ENCODE measurements at places on chromosomes 1 and 21. TPM values are rescaled to one million over a fixed set of nuclear protein-coding genes. Genes with fewer than 3 reads are reported as not detected.
A peak's percentile ranks its signal among the peaks of the same experiment; 100 is the strongest.

The IL22RA1 gene
- total RNA-seq, result 2.3 TPM

The CCDC27 gene
- total RNA-seq, result not detected

The FBXO28 gene
- total RNA-seq, result 26.6 TPM

GRCh38 chr1:156746406-156746727, 5.1 kb downstream of the HDGF start:
- DNase-seq, result no peak

DNA sequence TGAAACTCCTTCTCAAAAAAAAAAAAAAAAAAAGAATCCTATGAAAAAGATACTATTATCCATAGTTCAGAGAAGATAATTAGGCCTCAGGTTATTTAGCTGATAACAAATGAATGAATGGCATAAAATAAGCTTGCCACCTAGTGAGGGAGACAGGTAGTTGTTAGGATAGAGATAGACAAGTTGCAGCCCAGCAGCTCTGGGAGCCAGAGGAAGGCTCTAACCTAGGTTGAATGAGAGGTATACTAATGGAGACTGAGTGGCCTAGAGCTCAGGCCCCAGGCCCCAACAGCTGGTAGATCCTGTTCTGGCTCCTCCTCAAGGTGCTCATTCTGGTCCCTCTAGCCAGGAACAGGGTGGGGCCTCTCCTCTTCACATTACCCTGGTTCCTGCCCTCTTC, 20.6 kb upstream of the RSPO1 start:
- DNase-seq, result no peak

DNA sequence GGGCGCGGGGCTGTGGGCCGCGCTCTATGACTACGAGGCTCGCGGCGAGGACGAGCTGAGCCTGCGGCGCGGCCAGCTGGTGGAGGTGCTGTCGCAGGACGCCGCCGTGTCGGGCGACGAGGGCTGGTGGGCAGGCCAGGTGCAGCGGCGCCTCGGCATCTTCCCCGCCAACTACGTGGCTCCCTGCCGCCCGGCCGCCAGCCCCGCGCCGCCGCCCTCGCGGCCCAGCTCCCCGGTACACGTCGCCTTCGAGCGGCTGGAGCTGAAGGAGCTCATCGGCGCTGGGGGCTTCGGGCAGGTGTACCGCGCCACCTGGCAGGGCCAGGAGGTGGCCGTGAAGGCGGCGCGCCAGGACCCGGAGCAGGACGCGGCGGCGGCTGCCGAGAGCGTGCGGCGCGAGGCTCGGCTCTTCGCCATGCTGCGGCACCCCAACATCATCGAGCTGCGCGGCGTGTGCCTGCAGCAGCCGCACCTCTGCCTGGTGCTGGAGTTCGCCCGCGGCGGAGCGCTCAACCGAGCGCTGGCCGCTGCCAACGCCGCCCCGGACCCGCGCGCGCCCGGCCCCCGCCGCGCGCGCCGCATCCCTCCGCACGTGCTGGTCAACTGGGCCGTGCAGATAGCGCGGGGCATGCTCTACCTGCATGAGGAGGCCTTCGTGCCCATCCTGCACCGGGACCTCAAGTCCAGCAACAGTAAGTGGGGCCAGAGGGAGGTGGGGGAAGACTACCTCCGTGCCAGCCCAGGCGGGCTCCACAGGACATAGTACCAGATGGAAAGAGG, 808 bp downstream of the MAP3K21 start:
- DNase-seq, result no peak

DNA sequence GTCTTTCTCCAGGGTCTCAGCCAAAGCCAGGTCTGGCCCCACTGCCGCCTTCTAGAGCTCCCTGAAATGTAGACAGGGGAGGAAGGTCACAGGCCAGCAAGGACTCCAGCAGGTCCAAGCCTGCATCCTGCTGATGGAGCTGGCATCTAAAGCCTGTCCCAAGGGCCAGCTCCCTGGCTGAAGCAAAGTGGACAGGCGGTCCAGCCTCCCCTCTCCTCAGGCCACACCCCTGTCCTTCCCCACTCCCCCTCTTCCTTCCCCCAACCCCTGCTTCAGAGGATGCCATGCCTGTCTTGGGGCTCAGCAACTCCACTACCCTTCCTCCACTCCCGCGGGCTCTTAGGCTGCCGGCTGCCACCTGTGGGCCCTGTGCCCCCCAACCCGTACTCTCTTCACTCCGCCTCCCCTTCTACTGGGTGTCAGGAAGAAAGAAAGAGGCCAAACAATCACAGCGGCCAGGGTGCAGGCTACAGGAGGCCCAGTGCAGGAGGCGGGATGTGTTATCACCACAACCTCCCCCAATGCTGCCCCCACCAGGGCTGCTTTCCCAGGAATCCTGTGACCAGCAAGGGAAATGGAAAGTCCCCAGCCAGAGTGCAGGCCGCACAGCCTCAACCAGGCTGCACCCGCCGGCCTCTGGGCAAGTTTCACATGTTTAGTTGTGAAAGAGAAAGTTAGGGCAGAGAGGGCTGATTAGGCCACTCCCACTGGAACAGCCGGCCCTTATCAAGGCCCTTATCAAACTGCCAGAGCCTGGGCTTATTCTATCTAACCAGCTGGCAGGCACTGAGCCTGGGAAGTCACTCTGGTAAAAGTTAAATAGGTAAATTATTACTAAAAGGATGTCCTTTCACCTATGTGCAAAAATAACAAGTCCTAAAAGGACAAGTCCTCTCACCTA, 34.1 kb downstream of the ACOT7 start:
- peak; percentile 98 for DNase-seq

DNA sequence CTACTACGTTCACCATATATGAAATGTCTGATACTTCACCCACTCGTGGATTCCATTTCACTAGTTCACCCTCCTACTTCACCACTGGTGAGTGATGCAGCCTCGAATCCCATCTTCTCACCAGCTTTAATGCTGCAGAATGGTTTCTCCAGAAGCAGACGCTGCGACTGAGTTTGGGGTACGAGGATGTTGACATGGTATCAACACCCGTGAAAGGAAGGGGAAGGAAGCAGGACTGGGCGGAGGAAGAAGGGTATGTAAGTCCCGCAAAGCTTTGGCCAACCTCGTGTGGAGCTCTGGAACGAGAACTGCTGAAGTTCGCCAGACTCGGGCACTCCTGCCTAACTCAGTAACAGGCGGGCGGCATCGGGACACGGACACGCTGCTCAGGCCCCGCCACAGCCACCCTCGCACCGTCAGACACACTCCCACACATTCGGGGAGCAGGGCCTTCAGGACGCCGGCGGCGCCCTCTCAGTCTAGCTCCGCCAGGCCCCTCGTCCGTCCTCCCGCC, 833 bp upstream of the DIP2A start:
- peak; percentile 46 for DNase-seq

- DNase-seq, result peak; percentile 92
Measured at GRCh38 chr1:235971571-235972310, 93.1 kb downstream of the NID1 start.

DNA sequence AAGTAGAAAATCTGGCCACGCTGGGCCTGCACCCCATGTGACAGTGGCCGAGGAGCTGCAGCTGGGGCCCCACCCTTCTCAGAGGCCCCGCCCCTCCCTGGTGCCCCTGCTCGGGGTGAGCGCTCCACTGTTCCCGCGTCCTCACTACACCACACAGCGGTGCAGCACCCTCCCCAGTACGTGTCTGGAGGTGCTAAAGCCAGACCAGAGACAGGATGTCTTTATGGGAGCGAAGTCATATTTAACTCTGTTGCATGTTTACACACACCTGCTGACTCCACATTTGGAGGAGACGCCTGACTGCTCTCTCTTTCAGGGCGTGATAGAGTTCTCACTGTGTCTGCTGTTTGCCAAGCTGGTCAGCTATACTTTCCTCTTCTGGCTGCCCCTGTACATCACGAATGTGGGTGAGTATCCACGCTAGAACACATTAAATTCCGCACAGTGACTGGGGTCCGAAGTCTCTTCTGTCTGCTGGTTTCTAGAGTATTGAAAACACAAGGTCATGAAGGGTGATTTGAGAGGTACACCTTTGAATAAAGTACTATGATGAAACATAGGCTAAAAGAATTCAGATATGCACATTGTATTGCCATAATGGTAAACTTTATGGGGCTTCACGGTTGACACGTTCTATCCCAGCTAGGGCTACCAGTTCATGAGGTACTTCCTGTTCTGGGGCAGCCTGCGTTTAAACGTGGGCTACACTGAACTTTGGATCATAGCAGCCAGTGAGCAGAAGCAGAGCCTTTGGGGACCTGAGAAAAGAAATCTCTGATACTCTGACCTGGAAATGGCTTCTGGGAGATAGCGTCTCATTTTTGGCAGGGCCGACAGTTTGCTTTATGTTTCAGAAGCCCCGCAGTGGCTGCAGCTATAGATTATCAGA, 48.4 kb downstream of the SLC37A1 start:
- no peak for DNase-seq

DNA sequence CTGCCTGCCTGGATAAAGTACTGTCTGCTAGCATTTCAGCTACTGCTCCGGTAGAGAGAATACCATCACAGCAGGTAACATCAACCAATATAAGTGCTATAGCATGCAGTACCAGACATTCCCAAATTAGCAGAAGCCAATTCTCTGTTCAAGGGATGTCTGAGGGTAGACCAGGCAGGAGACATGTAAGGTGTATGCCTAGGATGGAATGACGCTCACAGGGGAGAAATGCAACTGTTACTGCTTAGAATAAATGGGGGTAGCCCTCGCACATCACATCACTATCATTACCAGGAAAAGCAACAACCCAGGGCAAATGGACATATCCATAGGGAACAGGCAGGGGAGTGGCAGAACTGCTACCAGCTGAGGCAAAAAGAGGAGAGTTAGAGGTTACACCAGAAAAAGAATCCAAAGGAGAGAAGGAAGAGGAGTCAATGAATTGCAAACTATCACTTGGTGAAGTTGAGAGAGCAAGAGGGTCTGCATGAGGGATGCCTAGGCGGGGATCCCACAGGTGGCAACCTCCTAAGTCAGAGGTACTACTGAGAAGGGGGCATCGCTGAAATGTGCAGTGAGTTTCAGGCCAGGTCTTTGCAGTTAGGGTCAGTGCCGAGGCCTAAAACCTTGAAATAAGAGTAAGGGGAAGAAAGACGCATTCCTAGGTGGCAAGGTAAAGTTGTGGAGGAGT, 1.1 kb downstream of the UBE2Q1 start:
- DNase-seq, result no peak

DNA sequence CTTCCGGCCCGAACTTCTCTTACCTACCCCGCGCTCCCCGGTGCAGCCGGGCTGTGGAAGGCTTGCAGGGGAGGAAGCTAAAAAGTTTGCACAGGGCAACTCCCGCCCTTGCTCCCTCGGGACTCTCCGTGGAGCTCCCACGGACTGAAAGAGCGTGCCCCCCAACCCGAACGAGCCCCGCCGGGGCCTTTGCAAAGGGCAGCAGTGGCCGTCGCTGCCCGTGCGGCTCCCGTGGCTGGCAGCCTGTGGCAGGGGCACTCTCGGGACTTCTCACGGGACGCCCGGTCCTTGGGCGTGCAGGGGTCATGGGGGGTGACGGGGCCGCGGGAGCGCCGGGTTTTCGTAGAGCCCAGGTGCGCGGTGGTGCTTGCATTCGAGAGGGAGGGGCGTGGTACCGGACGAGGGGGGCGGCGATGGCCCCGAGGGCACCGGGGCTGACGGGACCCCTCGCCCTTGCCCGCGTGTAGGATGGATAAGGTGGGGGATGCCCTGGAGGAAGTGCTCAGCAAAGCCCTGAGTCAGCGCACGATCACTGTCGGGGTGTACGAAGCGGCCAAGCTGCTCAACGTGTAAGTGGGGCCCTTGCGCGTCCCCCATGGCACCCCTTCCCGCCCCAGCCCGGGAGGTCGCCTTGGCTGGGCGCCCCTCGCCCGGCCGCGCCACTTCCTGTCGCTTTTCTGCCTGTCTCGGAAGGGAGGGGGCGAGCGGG, 711 bp downstream of the GADD45A start:
- peak; percentile 46 for DNase-seq

- DNase-seq, result peak; percentile 85
Measured at GRCh38 chr1:108117945-108118902, 81.9 kb downstream of the SLC25A24 start.

DNA sequence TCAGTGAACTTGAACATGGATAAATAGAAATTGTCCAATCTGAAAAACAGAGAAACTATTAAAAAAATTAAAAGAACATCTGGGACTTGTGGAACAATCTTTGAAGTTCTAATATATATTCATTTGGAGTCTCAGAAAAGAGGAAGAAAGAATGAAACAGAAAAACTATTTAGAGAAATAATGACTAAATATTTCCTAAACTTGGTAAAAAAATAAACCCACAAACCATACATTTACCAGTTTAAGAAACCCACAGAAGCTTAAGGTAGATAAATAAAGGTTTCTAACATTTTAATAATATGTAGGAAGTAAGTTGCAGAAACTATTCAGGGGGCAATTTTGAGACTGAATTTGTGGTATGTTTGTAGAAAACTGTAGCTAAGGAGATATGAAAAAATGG, 437.8 kb downstream of the PTBP2 start:
- no peak for DNase-seq

DNA sequence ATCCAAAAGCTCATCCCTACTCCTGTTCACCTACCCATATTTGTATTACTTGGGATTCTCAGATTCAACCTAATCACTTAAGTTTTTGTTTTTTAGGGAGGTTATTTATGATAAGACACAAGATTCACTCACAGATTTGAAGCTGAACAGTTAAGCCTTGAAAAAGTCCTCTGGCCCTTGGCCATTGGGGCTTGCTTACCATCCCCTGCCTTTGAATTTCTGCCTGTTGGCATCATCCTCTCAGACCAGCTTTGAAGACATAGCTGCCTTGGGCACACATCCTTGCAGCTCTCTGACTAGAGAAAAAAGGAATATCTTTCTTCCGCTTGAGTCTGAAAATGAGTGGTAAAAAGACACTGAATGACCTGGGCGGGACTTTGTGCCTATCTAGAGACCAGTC, 41.8 kb upstream of the RALGPS2 start:
- no peak for DNase-seq

DNA sequence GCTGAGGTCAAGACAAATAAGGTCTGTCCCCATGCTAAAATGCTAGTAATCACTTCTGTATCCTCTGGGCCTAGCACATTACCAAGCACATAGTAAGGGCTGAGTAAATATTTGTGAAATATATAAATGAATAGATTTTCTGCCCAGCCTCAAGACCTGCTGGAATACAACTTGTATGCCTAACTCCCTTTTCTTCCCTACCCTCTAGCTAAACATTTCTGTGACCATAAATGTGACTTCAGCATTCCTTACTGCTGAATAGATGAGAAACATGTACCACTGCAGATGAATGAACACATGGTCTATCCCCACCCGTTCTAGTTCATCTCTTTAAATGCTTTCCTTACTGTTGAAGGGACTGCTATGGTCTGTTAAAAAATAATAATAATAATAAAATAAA, 209.0 kb upstream of the HOOK1 start:
- DNase-seq, result peak; percentile 57

- DNase-seq, result no peak
Measured at GRCh38 chr1:88579598-88579997, 104.5 kb upstream of the PKN2 start.
